ENCODE measurements at places on chromosomes 6 and 20.

GRCh38 chr20:2332711-2333110 is 36.9 kb downstream of the TGM3 start:
- no peak for DNase-seq

- DNase-seq, result no peak
Measured at GRCh38 chr6:2478200-2478599, 232.8 kb upstream of the GMDS start.

DNA sequence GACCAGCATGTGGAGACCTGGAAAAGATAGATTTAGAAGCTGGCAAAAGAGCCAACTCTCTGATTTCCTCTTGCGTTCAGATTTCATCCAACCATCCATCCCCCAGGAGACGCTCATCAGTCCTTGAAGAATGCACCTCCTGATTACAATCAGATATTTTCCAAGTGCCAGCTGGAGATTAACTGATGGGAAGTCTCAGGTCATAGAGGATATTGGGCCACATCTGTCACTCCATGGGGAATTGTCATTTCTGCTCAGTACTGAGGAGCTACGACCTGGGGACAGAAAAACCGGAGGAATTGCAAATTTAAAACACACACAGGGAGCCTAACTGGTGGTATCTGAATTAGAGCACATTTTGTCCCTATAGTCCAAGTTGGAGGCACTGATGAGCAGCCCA is 496.2 kb upstream of the SULF2 start:
- no peak for DNase-seq

GRCh38 chr20:20051767-20052073 is 546 bp downstream of the CRNKL1 start:
- no peak for DNase-seq

- no peak for DNase-seq
Measured at GRCh38 chr6:30493643-30494250, 4.4 kb downstream of the HLA-E start.

- DNase-seq, result no peak
Measured at GRCh38 chr6:16002332-16003196, 126.3 kb upstream of the MYLIP start.

Measured in activated naive CD8-positive, alpha-beta T cell treated with anti-CD3 and anti-CD28 coated beads, Interleukin-2, amount 50 U/mL, for 16 hours (primary cell).